ENCODE measurements at places on chromosomes 3 and 15.

DNA sequence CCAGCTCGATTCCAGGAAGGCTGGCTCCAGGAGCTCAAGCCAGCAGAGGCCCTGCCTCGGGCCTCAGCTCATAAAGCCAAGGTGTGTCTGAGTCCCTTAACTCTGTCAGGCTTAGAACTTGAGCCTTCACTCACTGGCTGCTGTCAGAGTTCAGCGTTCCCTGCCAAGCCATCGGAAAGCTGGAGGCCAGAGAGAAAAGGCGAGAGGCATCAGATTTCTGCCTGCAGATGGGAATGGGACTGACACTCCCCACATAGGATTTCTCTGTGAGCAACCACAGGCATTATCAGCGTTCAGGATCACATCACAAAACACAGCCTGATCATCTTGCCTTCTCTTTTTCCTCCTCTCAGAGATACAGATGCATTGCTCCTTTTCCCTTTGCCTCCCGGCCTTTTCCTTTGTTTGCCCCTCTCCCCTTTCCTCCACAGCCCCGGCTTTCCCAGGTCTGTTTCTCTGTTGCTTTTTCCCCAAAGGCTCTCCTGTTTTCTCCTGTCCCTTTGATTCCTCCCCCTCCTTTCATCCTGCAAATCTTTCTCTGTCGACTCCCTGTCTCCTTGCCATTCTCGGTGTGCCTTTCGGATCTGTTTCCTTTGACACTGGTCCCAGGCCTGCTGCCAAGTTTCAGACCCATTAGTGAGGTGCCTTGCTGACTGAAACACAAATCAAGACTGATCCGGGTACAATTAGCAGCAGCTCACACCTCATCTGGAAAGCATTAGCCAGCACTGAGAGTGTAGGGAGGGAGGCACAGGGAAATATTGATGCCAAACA, 44.5 kb upstream of the BOC start:
- DNase-seq, result peak; percentile 2

- no peak for DNase-seq
These were observed 31.4 kb upstream of the LYZL4 start for GRCh38 chr3:42441791-42442190.

GRCh38 chr3:32423534-32423933, 31.9 kb downstream of the CMTM7 start:
- no peak for DNase-seq

GRCh38 chr3:165196577-165197480, 645 bp upstream of the SLITRK3 start:
- peak; percentile 87 for DNase-seq

DNA sequence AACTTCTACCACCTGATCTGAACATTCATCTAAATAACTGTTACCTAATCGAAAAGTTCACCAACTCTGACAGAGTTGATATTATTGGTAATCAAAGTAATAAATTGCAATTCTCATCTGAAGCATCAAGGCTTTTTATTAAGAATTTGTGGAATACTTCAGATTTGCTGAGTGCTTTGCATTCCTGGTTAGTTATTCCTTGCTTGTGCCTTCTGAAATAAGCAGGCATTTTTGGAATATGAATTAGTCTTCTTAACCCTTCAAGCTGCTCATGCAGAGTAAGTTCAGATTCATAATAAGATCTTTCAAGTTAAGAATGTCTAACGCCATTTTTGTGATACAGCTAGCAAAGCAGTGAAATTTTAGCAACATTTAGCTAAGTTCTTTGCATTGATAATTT, 188.5 kb downstream of the ALCAM start:
- DNase-seq, result no peak

DNA sequence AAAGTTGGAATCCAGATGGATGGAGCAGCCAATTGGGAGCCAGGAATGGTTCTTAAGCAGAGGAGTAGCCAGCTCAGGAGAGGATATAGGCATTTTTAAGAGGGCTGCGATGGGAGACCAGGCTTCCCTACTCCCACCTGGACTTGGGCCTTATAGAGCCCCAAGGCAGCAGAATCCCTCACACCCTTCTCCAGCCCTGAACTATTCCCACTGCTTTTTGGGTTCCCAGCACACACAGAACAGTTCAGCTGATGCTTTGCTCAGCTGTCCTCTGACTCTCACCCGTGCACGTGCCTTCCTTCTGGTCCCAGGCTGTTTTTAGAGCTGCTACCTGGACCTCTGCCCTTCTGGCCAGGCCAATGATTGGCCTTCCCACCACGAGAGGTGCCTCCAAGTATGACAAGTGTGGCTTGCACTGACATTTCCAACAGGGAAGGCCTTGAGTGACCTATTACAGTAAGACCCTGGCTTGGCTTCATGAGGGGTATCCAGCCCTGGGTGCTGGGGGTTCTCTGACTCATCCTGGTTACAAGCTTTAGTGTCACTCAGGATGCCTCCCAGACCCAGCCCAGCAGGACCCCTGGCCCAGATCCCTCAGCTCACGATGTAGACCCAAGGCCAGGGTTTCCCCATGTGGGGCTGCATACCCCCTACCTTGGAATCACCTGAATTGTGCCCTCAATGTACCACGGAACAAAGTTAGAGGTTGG, 25.2 kb downstream of the NOX5 start:
- DNase-seq, result no peak

GRCh38 chr3:105444725-105445124, 78.0 kb downstream of the ALCAM start:
- DNase-seq, result no peak

GRCh38 chr3:10263646-10264363, 15.5 kb downstream of the TATDN2 start:
- no peak for DNase-seq

DNA sequence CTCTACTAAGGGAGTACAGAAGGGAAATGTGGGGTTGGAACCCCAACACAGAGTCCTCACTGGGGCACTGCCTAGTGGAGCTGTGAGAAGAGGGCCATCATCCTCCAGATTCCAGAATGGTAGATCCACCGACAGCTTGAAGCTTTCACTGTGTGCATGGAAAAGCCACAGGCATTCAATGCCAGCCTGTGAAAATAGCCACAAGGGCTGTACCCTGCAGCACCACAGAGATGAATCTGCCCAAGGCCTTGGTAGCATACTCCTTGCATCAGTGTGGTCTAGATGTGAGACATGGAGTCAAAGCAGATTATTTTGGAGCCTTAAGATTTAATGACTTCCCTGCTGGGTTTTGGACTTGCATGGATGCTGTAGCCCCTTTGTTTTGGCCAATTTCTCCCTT, 39.3 kb upstream of the KCNMB2 start:
- no peak for DNase-seq

- peak; percentile 96 for DNase-seq
These were observed 356.8 kb upstream of the ATP11B start for GRCh38 chr3:182436547-182436946.

DNA sequence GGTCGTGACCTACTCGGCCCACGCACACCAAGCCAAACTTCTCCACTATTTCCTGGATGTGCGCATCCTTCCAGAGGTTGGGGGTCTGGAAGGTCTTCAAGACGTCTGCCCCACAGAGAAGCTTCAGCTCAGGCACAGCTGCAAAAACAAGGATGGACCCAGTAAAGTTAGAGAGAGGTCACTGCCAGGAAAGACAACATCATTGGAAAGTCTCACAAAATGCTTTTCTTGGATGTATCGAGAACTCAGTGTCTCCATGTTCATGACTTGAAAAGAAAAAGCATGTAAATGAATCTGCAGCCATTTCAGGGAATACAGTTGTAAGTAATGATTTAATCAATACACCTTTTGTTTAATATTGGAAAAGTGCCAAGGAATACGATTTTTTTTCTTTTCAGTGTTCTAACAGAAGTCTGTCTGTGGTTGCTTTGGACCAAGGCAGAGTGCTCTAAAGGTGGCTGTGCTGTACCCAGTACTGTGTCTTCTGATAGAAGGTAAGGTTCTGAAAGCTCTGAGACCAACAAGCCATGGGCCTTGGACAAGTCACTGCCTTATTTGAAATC, 21.8 kb upstream of the RBP1 start:
- DNase-seq, result no peak

GRCh38 chr3:180352261-180352660, 249.7 kb upstream of the TTC14 start:
- DNase-seq, result no peak

DNA sequence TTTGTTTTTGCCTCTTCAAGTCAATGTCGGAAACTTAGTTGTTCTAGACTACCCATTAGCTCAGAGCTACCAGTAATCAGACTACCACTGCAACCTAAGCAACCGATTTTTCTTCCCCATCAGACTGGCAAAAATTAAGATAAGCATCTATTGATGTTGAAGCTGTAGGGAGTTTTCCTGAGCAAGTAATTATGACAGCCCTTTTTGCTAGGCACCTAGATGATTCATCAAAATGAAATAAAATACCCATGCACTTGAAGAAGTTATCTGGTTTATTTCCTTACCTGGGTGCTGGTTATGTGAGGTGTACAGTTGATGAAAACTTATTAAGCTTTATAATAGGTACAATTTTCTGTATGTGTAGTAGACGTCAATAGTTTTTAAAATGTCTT, 554 bp upstream of the COMMD4 start:
- DNase-seq, result no peak

GRCh38 chr3:134079111-134079547, 49.4 kb upstream of the SLCO2A1 start:
- no peak for DNase-seq

DNA sequence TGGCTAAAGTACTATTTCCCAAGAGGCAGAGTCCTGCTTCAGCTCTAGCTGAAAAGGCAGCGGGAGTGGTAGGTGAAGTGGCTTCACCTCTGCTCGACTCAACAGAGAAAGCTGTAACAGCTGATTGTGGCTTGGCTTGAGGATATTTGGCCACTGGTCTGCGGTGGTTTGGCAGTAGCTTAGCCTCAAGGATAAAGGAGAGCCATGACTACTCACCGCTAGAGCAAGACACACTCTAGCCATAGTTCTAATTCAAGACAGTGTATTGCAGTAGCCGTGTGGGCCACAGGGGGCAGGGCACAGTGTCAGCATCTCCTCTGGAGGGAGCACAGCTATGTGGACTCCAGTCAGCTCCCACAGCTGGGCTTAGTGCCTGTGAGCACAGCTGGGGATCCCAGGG, 23.5 kb downstream of the TPRG1 start:
- no peak for DNase-seq

DNA sequence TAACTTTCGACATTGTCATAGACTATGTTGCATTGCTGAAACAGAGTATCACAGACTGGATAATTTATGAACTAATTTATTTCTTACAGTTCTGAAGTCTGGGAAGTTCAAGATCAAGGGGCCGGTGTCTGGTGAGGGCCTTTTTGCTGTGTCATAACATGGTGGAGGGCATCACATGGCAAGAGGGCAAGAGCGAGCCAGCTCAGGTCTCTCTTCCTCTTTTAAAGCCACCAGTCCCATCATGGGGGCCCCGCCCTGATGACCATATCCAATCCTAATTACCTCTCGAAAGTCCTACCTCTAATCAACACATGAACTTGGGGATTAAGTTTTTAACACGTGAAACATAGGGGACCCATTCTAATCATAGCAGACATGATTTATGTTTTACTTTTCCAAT, 33.5 kb upstream of the DCUN1D1 start:
- no peak for DNase-seq

DNA sequence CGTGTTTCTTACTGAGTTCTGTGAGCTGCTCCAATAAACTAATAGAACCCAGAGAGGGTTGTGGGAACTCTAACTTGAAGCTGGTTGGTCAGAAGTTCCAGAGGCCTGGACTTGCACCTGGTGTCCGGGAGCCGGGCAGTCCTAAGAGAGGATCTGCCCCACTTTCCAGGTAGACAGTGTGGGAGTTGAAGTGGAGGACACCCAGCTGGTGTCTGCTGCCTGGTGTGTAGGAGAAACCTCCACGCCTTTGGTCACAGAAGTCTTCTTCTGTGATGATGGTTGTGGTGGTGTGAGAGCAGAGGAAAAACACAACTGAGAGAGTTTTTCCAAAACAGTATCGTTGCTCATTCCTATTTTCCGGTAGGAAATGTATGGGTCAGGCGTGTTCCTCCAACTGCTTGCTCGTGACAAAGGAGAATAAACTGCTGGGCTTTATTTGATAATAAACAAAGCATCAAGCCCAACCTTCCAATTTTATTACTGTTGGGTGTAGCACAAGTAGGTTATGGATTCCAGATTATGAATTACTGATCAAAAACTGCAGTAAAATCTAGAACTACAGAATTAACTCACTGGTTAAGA, 137.0 kb downstream of the KLF13 start:
- DNase-seq, result no peak

GRCh38 chr3:112132975-112133448, at the start of gene GCSAM:
Gene GCSAM, minus strand, starts transcription at chr3:112133248. Its CDS starts 128 bp downstream, at chr3:112133120.
- no peak for DNase-seq

- no peak for DNase-seq
These were observed 40.8 kb downstream of the DPH6 start for GRCh38 chr15:35505141-35505540.

- no peak for DNase-seq
These were observed 22.4 kb downstream of the MAP6D1 start for GRCh38 chr3:183802989-183803388.

GRCh38 chr3:169662132-169662842, 1.2 kb downstream of the MECOM start:
- DNase-seq, result peak; percentile 96

DNA sequence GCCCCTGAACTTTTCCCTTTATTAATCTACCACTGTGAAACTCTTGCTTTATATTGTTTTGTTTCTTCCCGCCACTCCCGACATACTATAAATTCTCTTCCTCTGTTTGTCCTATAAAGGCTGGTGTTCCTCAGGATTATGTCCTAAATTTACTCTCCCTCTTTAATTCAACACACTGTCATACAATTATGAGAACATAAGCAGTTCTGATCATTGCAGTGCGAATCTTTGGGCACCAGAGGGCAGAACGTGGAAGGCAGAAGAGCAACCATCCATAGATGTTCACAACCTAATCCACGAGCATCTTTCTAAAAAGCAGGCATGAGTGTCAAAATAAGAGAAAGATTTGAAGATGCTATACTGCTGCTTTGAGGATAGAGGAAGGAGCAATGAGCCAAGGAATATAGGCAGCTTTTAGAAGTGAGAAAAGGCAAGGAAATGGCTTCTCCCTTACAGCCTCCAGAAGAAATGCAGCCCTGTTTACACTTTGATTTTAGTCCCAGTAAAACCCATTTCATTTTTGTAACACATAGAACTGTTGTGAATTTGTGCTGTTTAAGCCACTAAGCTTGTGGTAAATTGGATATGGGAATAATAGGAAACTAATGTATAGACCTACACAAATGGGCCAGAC, 179.4 kb downstream of the GBE1 start:
- DNase-seq, result no peak

GRCh38 chr15:43792761-43793476, 799 bp downstream of the SERF2 start:
- no peak for DNase-seq

DNA sequence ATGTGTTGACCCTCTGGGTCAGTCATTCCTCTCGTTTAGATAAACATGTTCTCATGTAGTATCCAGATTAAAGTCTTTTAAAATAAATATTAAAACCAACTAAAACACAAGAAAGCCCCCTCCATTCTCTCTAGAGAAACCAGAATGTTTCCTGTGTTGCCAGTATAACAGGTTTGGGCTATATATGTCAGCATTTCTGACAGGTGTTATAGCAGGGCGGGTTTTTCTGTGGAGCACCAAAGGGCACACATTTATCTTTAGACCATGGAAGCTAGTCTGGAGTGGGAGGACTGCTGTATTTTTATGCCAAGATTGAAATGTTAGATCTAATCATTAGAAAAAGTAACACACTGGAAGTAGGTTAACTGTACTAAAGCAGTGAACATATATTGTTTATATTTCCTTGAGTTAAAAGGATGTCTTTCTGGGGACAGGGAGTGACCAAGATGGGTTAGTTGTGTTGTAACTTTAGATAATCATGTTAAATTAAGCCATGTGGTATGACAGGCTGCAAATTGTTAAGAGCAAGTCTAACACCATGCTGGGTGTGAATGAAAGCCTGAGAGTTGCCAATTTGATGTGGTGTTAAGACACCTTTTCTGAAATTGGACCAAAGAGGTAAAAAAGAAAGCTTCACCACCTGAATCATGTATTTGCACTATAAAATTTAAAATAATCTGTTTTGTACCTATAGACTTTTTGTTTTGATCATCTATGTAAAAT, 15.6 kb downstream of the KCTD6 start:
- DNase-seq, result no peak

Measured in NCI-H774 (cell line).